H1 (cell line): ENCODE measurements at places on chromosomes 12 and 14. TPM values are rescaled to one million over a fixed set of nuclear protein-coding genes. Genes with fewer than 3 reads are reported as not detected.
A peak's percentile ranks its signal among the peaks of the same experiment; 100 is the strongest.

DNA sequence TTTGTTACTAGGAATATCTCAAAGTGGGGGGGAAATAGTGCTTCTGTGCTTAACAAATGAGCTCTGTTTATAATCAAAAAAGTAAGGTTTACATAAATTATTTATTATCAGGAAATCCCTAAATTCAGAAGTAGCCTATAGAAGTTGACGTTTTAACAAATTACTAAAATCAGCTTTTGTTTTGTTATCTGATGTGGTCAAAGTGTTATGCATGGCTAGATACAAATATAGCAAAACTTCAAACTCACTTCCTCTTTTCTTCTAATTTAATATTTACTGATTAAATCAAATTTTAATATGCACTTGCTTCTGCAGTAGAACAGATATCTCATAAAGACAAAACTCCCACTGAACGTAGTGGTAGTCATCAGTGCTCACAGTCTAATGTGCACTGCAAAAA is 47.5 kb downstream of the GARIN6 start:
- DNase-seq = no peak

DNA sequence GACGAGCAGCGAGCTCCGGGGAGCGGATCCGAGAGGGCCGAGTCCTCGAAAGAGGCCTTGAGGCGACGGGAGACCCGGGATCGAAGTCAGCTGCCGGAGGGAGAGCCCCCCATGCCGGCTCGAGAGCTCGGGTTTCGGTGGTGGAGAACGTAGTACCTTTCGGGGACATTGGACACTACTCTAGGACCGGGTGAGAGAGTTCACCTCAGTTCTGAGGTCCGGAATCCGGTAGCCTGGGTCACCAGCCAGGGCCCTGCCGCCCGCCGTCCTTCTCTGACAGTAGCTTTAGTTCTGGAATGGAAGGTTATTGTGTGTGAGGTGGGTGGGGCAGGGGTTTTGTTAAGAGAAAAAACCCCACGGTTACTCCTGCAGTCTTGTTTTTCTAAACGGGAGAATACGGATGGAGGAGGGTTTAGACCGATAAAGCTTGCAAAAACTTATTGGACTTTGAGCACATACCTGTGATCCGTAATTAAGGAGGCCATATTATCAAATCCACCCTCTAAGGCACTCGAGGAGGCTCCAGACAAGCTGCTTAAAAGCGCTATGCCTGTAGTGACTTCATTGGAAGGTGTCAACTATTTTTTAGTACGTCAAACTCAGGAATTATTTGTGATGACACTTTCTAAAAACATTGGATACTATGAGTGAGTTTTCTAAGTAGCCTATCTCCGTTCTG is 765 bp downstream of the SCYL2 start:
- DNase-seq = peak; percentile 71

DNA sequence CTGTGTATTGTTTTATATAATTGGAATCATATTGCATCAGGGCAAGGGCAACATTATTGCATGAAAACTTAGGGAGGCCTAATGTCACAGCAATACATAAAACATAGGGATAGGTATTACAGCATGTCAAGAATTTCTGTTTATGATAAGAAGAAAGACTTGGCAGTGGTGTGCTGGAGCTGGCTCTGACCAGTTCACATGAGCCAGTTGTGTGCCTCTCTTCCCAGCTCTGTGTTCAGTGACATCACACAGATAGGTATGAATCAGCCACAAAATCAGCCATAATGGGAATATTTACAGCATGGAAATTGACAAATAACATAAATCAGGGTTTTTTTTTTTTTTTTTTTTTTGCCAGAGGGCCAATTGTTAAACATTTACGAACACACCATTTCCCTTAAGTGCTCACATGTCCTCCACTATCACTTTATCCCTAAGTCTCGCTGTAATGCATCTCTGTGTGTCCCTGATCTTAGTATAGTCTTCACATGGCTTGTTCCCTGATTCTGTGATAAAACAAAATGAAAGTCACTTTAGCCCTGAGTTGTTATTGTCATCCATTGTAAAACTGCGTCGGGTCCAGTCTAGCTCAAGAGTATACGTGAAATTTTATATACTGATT is 31.9 kb upstream of the ACSM4 start:
- no peak for DNase-seq

DLK1 gene
- total RNA-seq = 0.42 and 1.3 TPM in 2 replicates

DNA sequence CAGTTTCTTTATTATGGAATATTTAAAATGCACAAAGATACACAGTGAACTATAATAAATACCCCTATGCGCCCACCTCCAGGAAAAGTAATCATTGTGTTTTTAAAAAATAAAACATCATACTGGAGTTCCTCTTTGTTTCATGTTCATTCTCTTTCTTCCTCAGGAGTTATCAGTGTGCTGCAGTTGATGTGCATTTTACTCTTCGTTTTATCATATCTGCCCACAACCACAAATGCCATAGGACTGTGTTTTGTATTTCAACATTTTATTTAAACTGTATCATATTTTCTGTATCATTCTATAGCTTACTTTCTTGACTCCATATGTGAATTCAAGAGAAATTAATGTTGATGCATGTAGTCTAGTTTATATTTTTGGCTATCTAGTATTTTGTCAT is 53.9 kb downstream of the TSHR start:
- no peak for DNase-seq

LTBR gene
- total RNA-seq = 6.3 and 6.7 TPM in 2 replicates

DNA sequence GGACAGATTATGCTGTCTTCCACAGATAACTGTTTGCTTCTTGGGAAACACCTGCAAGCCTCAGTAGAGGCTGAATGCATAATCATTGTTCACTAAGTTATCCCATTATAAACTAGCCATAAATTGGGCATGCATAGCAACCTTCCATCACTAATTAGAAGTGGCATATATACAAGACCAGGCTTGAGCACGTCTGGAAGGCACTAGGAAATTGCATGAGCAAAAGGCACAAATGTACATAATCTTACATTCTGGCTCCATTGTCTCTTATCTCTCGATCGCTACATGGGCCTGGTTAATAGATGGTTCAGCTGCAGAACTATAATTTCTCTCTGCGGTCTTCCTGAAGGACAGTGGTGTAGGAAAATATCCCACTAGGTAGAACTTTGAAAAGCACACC is 679.2 kb downstream of the RPL10L start:
- no peak for DNase-seq

CCDC175 gene
- 0.19 TPM in 1 of 2 replicates, not detected in the other for total RNA-seq

- DNase-seq = no peak
Measured at GRCh38 chr12:6938353-6939190, 5.0 kb upstream of the RNU7-1 start.

DNA sequence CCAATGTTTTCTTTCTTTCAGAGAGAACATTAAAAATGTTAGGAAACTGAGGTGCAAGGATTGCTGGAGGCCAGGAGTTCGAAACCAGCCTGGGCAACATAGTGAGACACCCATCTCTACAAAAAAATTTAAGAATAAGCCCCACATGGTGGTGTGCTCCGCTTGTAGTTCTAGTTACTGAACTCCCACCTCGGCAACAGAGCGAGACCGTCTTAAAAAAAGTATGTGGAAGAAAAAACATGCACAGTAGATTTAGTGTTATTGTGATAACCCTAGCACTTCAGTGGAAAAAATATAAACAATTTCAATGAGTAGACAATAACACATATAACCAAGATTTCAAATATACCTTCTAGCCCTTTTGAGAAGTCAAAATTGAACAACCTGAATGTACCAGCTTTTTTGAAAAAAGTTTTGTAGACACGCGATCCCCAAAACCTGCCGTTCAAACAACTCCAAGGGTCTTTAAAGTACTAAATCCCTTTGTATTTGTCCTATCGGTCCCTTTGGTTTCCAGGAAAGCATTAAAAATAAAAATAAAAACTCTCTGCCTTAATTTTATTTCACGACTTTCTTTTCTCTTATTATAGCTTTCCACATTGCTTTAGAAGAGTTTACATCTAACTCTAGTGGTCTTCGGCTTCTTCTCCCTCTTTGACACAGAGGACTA is 1.0 kb upstream of the ANO6 start:
- DNase-seq = no peak

DNA sequence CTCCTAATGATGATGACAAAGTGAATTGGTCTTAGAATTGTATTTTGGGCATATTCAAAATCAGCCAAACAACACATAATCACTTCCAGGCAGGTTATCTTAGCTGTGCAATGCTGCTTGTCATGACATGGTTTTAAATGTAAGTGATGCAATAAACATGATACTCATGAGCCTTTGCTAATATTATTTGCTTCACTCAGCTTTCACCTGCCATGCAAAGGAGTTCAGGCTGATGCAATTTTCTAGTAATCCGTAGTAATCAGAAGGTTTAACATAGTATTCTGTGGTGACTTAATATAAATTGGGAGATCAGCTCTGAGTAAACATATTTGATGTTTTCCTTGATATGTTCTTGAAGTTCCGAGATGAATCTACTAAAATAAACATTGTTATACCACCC is 29.1 kb downstream of the TMEM260 start:
- DNase-seq = no peak

GRCh38 chr12:65634626-65635331 is 189.5 kb upstream of the HMGA2 start:
- no peak for DNase-seq

DNA sequence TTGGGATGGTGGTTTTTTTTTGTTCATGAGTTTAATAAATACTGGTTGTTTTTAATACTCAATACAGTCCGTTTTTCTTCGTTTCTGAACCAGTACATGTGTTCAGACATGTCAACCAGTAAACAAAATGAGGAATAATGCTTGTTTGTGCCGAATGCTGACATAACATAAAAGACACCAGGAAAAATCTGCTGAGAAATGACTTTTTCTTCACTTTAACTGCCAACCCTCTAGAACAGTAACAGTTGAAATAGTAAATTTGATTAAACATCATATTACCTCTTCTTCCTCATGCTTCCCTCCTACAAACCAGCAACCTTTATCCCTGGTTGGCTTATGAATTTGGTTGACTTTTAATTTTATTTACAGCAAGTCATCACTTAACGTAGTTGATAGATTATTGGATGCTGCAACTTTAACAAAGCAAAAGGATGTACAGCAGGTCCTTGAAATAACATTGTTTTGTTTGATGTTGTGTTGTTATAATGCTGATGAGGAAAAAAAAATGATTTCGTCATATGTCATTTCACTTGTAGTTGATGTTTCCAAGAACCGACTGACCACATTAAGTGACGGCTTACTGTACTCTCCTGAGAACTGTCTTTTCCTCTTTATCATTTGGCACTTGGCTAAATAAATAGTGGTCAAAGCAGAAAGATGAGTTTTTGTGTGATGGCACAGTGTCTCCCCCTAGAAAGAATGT is 340.5 kb downstream of the TMTC2 start:
- DNase-seq = no peak

- DNase-seq = no peak
Measured at GRCh38 chr14:81415781-81416180, 15.7 kb upstream of the STON2 start.

DNA sequence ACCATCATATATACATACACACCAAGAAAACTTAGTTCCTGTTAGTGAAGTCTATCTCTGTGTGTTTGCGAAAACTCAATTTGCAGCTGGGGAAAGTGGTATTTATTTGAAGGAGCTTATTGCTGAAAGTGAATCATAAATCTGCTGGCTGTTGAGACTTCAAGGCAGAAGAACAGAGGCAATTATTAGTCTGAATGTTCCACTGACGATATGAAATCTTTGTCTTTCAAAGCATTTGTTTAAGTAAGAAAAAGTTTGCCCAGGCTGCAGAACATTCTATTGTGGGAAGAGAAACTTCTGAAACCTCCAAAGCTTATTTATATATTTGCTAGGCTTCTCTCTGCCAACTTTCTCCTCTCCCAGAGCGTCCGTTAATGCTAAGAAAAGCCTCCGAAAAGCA is 255.7 kb upstream of the TMPO start:
- no peak for DNase-seq

PLEKHD1 gene
- total RNA-seq = 0.48 and 0.67 TPM in 2 replicates

MANSC4 gene
- total RNA-seq = not detected in 2 replicates

PCED1B gene
- 4.7 and 4.9 TPM in 2 replicates for total RNA-seq

- no peak for DNase-seq
Measured at GRCh38 chr12:131375972-131376345, 334.9 kb upstream of the SFSWAP start.

SMCO3 gene
- not detected in 2 replicates for total RNA-seq

DNA sequence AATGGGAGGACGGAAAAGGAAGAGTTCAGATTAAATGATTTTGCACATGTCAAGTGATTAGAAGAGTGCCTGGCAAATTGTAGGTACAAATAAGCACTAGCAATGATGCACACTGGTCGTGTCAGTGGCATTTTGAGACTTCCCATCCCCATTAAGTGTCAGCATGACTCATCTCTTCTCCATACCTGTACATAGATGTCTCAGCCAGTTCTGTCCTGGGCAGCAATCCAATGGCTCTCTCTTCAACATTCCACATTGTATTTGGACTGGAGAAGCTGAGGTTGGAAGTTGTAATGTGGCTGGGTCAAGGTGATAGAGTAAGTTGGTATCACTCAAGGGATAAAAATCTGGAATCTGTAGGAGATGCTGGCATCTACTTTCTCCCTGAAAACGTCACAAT is 742.7 kb downstream of the VRK1 start:
- no peak for DNase-seq

- no peak for DNase-seq
Measured at GRCh38 chr12:53005215-53005985, 856 bp upstream of the EIF4B start.

- no peak for DNase-seq
Measured at GRCh38 chr14:36738269-36738668, 76.6 kb downstream of the PAX9 start.

KRT2 gene
- total RNA-seq = not detected in 2 replicates

DNA sequence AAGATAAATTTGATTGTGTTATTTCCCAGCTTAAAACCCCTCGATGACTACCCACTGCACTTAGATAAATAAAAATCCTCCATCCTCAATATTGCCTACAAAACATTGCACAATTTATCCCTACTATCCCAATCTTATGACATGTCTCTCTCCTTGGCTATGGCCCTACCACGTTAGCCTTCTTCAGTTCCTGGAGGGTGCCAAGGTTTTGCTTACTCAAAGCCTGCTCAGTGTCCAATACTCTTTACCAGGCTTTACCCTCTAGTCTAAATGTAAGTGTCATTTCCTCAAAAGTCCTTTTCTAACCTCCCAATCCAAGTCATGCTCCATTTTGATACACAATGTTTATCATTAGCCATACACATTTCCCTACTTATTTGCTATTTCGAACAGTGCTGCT is 35.0 kb upstream of the PPM1A start:
- no peak for DNase-seq

DNA sequence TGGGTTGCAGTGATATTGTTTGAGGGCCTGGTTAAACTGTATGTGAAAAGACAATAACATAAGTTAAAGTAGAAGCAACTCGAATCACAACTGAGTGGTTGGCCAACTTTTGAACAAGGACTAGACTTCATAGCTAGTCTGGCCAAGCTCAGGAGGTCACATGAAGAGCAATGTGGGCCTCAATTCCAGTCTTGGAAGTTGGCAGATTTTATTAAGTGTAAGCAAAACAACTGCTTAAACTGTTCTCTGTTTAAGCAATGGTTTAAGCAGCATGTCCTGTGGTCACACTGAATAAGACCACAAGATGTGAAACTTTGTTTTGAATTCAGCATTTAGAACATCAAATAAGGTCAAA is 100.4 kb downstream of the TMTC3 start:
- no peak for DNase-seq

GRCh38 chr12:3592856-3593625 is 102.0 kb downstream of the PRMT8 start:
- no peak for DNase-seq
